Activated T-helper 1 cell treated with anti-CD3 and anti-CD28 coated beads, Interleukin-2, amount 50 U/mL, for 16 hours (primary cell): ENCODE measurements at places on chromosomes 1 and 21.

DNA sequence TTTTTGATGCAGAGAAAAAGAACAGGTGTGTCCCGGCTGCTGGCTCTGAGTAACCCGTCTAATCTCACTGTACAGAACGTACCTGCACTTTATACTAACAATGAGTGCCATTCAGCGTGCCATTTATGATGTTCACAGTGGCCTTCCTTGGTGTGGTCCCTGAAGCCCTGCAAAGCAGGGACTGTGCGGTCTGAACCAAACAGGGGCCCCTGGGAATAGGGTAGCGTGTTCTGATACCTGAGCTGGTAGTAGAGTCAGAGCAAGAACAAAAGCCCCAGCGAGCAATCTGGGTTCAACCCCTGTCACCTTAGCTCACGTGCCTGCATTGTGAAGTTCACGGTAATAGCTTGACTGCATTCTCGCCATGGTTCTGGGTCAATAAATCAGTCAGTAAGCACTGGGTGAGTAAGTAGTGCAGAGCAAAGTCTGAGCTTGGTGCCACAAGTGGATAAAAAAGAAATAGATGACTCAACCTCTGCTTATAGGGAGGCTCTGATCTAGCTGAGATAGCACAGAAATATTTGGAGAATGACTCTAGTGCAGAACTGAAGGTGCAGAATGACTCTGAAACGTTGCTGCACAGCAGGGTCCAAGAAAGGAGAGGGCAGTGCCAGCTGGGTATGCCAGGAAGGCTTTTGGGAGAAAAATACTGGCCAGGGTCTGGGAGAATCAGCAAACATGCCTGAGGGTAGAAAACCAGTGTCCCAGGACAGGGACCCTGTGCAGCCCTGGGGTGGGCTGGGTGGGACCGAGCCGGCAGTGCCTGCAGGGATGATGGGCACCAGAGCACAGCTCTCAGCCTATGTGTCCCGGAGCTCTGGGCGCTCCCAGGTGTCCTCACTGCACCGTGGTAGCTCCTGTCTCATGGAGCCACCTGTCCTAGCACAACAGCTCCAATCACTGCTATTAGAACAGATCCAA, 125.9 kb downstream of the RHOU start:
- DNase-seq = no peak

GRCh38 chr1:200243042-200243437, 166.8 kb downstream of the ZNF281 start:
- no peak for DNase-seq

- DNase-seq = no peak
Measured at GRCh38 chr1:77977989-77978292, 931 bp downstream of the FUBP1 start.

DNA sequence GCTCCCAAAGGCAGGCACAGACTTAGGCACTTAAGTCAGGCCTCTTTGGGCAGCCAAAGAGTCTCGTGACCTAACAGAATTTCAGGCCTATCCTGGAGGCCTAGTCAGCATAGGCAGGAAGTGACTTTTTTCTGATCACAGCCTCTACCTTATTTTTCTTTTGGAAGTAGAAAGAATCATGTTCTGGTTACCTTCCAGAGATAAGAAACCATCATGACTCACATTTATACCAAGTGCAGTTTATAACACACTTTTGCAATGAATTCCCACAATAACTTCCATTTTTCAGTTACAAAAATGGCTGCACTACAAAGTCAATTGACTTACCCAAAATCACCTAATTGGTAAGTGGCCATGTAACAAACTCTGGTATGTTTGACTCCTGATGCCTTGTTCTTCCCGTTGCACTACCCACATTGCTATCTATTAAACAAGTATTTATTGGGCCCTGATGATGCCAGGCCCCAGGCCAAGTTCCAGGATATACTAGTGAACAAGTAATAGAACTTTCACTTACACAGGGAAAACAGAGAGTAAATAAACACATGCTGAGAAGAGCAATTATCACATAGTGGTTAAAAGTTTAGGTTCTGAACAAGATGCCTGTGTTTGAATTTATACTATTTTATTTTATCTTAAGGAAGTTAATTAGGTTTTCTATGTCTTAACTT, 74.3 kb downstream of the SH3GLB1 start:
- no peak for DNase-seq

GRCh38 chr1:153922076-153922971, 448 bp downstream of the GATAD2B start:
- no peak for DNase-seq

DNA sequence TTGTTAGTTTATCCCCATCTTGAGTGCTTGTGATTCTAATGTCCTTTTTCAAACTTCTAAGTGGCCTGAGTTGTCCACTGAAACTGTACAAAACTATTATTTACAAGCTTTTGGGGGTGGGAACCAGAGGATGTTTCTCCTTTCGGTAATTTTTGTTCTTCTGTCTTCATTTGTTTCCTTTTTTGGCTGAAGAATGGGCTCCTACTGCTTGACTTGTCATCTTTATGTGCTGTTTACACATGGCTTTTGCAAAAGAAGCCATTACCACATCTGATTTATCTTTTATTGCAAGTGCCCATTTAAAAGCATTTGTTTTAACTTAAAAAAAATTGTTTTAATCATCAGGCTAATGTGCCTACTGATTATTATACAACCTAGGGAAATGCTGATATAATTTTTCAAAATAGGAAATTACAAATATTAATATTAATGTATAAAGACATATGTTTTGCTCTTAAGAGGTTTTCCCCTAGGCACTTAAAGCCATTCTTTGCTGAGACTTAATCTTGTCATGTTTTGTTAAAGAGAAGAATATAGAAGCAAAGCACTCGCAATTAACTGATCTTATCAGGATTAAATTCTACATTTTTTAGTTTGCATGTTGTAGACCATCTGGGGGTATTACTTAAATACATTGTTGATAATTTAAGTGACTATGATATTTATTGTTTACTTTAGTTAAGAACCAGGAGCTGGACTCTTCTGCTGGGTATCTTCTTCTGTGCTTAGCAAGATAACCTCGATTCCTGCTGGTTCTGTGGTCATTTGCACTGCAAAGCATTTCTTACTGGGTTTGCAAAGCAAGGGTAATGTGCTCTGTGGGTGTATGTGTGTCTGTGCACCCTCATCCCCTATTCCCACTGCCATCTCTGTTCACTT, 40.1 kb downstream of the TMEM200B start:
- DNase-seq = no peak
